ENCODE measurements at places on chromosomes 2 and 18.

GRCh38 chr18:32019251-32019948 lies 775 bp downstream of the RNF125 start:
- peak; percentile 69 for DNase-seq

DNA sequence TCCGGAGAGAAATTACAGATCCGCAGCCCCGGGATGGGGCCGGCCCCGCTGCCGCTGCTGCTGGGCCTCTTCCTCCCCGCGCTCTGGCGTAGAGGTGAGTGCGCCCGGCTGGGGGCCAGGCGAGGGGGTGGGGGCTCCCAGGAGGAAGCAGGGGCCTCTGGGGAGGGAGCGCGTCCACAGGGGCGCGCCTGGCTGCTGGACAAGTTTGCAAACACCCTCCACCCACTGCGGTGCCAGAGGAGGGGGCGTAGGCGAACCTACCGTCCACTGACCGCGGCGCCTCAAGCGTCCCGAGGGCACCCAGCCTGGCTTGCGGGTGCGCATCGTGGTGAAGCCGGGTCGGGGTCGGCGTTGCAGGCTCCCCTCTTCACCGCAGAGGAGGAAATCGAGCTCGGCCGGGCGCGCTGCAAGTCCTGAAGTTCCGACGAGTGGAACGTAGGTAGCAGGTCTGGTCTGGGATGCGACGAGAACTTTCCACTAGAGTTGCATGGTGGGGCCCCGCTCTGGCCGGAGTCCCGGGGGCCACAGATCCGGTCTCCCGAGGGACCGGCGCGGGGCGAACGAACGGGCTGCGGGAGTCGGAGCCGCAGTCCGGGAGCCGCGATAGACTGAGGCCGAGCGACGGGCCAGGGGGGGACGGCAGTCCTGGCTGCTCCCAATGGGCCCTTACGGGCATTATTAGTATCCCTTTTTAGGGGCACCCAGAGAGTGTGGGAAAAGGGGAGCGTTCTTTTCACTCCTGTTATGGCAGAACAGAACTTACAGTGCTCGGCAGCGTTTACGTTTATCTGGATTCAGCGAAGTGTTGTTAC lies 502 bp downstream of the MERTK start:
- peak; percentile 53 for DNase-seq

DNA sequence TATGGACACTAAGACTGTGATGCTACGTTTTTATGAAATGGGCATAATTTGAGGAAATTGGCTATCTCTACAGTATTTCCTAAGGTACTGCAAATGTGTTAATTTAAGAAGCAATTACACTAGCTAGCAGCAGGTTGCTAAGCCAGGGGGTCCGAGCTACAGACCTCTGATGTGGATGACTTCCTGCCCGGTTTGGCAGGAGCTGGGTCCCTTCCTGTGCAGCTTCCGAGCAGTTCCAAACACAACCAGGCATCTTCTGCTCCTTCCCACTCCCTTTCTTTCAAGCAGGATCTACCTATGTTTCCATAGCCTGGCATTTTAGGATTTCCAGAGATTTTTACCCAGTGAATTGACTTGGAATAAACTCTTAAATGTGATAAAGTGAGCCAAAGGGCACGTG lies 55.7 kb downstream of the SCN2A start:
- DNase-seq = no peak

DNA sequence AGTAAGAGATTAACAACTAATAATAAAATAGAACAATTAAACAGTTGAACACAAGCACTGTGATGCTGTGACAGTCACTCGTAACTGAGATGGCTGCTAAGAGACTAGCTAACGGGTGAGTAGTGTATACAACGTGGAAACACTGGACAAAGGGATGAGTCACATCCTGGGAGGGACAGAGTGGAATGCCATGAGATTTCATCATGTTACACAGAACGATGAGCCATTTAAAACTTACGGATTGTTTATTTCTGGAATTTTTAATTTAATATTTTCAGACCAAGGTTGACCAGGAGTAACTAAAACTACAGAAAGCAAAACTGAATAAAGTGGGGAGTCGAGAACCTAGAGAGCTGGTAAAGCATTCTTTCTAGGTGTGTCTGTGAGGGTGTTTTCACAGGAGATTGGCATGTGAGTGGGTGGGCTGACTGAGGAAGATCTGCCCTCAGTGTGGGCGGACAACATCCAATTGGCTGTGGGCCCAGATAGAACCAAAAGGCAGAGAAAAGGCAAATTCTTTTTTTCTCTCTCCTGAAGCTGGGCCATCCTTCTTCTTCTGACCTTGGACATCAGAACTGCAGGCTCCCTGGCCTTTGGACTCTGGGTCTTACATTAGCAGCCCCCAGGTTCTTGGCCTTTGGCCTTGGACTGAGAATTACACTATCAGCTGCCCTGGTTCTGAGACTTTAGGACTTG lies 14.6 kb downstream of the TMSB10 start:
- peak; percentile 25 for DNase-seq

DNA sequence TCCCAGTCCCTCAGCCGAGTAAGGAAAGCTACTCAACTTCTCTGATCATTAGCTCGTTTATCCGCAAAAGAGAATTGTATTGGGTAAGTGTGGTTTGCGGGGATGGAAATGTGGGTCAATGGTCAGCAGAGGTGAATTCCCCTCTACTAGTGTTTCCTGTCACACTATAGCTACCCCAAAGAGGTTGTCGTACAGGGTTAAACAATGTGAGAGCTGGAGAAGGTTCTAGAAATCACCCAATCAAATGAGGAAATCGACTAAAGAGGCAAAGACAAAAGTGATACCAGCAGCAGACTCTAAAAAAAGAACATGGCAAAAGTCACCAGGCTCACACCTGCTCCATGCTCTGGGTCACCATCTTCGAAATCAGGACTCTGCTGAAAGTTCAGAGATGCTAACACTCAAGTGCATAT lies 144.7 kb upstream of the ITGA4 start:
- no peak for DNase-seq

DNA sequence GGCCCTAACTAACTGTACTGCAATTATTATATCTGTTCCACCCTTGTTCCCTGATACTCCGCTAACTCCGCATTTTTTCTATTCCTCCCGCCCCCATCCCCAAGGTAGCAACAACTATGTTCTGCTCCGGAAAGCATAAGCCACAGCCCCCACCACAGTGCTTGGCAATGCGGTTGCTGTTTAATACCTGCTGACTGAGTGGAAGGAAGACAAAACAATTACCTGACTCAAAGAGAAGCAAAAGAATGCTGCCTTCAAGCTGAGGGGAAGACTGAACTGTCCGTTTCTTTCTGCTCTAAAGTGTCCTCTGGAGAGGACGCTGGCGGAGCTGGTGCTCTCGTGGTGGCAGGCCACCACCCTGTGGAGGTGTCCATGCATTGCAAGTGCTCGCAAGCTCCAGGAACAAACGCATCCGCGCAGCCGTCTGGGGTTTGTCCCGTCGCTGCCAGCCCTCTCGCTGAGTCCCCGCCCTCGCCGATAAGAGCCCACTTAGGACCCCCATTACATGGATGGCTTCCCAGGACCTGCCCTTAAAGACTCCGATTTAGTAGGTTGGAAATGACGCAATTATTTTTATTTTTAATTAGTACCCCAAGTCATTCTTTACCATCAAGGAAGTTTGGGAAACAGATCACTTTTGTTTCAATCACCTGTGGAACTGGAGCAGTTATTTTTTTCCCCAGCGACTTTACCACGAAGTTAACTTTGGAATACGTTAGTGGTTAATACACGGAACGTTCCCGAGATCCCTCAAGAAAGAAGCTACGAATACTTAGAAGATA lies 1.6 kb upstream of the MYL12A start:
- DNase-seq = peak; percentile 89

DNA sequence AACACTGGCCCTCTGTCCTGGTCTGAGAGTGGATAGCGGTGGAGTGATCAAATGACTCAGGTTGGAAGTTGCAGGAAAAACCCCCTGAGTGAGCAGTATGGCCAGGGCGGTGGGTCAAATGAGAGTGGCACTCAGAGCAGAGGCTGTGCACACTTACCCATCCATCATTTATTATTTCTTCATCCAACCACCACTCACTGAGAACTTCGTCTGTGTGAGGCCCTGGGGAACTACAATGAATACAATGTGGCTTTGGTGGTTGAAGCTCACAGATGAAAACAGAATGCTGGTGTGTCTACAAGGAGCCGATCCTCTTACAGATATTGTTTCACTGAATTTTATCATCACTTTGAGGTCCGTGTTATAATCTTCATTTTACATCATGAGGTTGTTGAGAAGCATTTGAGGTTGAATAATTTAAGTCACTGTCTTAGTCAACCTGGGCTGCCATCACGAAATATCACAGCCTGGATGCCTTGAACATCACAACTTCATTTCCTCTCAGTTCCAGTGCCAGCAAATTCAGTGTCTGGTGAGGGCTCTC lies 73.4 kb upstream of the ID2 start:
- no peak for DNase-seq

DNA sequence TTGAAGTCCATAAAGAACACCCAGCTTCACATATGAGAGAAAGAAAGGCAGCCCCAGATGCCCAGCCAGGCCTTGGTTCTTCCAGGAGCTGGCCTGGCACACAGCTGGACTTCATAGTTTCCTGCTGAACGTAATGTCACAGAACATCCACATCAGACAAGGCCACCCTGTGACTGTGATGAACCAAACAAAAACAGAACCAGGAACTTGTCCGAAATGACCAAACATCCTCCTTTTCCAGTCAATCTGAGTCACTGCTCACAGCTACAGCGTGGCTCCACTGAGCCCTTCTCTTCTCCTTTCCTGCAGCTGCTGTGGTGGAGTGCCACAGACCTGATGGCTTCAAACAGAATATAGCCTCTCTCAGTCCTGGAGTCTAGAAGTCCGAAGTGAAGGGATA lies 45.4 kb upstream of the PAPOLG start:
- DNase-seq = peak; percentile 19

- no peak for DNase-seq
Measured at GRCh38 chr2:153218851-153219250, 259.7 kb downstream of the RPRM start.

- DNase-seq = no peak
Measured at GRCh38 chr2:145059343-145059742, 539.4 kb upstream of the ZEB2 start.

- DNase-seq = no peak
Measured at GRCh38 chr2:33694904-33695303, 95.8 kb upstream of the FAM98A start.

DNA sequence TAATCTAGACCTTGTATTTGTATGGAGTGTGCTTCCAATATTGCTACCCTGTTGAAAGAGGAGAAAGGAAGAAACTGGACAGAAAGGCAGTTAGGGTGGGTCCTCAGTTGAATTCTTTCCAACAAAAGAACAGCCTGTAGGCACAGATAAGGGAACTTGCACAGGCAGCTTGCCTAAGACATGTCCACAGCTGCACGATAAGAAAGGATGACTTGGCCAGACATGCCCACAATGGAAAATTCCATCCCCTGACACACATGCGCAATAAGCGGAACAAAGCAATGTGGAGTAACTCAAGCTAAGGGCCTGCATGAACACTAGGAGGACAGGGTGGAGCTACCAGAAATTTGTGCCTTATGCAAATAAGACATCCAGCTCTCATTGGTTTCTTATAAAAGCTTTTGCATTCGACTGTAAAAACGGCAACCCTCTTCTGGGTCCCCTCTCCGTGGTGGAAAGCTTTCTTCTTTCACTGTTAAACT lies 1084.7 kb upstream of the NXPH2 start:
- DNase-seq = peak; percentile 8
